ENCODE measurements at places on chromosomes 4 and X. TPM values are rescaled to one million over a fixed set of nuclear protein-coding genes. Genes with fewer than 3 reads are reported as not detected.

- H3K27ac ChIP-seq, result no peak overlapping the region
- no peak for DNase-seq
- no peaks in the 10 kb centered on the region for H3K36me3 ChIP-seq
- no peaks in the 10 kb centered on the region for H3K4me1 ChIP-seq
- no peak overlapping the region for H3K4me3 ChIP-seq
- no peaks in the 10 kb centered on the region for H3K27me3 ChIP-seq
These were observed 149.0 kb downstream of the FAM13A start for GRCh38 chr4:88908003-88908402.

GRCh38 chr4:166042510-166043055 lies 169.5 kb downstream of the TLL1 start:
- DNase-seq, result no peak
- no peaks in the 10 kb centered on the region for H3K27me3 ChIP-seq
- no peaks in the 10 kb centered on the region for H3K4me1 ChIP-seq
- H3K27ac ChIP-seq, result no peak overlapping the region

Gene CLDN34
- total RNA-seq, result 0.55 TPM

Gene USP17L19
- not detected for total RNA-seq

DNA sequence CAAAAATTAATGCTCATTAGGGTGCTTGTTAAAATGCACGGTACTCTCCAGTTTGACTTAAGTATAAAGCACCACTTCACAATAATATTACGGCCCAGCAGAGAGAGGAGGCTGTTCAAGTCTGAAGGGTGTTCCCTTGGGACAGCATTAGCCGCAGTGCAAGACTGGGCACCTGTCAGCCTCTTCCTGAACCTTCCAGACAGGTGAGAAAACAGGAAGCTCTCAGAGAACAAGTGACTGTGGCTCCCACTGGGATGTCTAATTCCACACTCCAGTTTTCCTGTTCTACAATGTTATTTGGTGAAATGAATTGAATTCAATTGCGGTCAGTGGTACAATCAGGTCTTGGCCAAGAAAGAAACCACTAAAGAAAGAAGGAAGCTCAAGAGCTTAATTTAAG lies 414.4 kb downstream of the SMARCA1 start:
- H3K27me3 ChIP-seq, result no peaks in the 10 kb centered on the region
- no peak for DNase-seq
- no peaks in the 10 kb centered on the region for H3K36me3 ChIP-seq
- H3K4me1 ChIP-seq, result no peaks in the 10 kb centered on the region
- H3K4me3 ChIP-seq, result no peak overlapping the region

DNA sequence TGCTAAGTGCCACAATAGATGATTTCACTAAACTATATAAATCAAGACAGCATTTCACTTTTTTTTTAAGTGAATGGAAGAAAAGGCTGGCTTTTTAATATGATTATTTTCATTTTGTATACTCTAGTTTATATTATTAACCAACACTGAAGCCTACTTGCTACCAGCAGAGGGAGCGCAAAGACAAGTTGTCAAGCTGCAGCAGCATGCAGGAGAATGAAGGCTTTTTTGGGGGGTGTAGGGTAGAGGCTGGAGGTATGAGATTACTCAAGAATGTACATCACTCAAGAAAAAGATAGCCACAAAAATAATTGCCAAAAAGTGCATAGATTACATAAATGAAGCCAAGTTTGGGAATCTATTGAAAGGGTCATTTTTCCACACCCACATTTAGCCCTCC lies 519.5 kb downstream of the FGF13 start:
- no peaks in the 10 kb centered on the region for H3K4me1 ChIP-seq
- no peaks in the 10 kb centered on the region for H3K27me3 ChIP-seq
- no peak overlapping the region for H3K27ac ChIP-seq

DNA sequence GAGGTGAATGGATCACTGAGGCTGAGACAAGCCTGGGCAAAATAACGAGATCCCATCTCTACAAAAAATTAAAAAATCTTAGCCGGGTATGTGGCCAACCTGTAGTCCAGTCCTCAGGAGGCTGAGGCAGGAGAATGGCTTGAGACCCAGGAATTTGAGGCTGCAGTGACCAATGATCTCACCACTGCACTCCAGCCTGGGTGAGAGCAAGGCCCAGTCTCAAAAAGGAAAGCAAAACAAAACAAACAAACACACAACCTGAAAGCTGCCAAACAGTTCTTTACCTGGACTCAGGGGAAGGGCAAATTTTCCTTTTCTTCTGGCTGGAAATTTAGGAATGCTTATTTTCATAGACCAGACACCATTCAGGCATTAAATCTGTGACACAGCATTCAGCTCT lies 163.1 kb upstream of the FAT1 start:
- no peak overlapping the region for H3K4me3 ChIP-seq
- no peak for DNase-seq
- no peaks in the 10 kb centered on the region for H3K27me3 ChIP-seq
- no peak overlapping the region for H3K27ac ChIP-seq

DNA sequence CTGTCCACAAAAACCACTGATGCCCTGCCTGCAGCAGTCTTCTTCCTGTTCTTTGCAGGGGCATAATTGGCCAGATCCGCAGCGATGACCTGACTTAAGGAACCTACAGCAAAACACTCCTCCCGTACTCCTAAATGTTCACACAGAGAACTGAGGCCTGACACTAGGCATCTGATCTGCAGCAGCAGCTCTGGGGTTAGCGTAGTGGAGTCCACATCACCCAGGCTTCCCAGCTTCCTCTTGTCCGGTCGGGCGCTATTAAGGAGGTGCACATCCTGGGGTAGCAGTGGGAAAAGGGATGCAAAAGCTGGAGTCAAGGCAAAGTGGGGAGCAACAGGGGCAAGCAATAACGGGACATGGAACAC lies 758 bp downstream of the SCFD2 start:
- peaks cover 22% of the 10 kb centered on the region for H3K4me1 ChIP-seq
- DNase-seq, result no peak
- no peaks in the 10 kb centered on the region for H3K27me3 ChIP-seq

DNA sequence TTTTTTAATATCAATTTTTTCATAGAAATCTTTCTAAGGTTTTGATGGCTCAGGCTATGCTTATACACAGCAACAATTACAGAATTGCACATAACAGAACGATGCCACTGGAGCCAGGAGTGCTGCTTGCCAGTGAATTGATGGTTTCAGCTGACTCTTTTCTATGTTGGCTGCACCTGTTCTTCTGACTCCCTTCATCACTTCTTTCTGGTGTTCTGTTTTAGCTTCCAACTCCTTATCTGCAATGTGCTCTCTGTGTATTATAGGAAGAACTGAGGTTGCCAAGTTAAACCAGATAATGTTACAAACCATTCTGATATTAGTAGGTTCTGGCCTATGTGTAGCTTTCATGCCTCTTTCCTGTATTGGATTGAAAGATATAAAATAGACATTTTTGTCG lies 11.6 kb upstream of the VEGFD start:
- H3K27ac ChIP-seq, result no peak overlapping the region
- no peak for DNase-seq
- no peaks in the 10 kb centered on the region for H3K36me3 ChIP-seq
- H3K4me3 ChIP-seq, result no peak overlapping the region
- H3K4me1 ChIP-seq, result no peaks in the 10 kb centered on the region

Gene TLR2
- total RNA-seq, result 94.0 TPM

- no peaks in the 10 kb centered on the region for H3K36me3 ChIP-seq
- H3K4me3 ChIP-seq, result no peak overlapping the region
- no peaks in the 10 kb centered on the region for H3K4me1 ChIP-seq
- DNase-seq, result no peak
These were observed 256.5 kb upstream of the FAT1 start for GRCh38 chr4:186979961-186980745.

DNA sequence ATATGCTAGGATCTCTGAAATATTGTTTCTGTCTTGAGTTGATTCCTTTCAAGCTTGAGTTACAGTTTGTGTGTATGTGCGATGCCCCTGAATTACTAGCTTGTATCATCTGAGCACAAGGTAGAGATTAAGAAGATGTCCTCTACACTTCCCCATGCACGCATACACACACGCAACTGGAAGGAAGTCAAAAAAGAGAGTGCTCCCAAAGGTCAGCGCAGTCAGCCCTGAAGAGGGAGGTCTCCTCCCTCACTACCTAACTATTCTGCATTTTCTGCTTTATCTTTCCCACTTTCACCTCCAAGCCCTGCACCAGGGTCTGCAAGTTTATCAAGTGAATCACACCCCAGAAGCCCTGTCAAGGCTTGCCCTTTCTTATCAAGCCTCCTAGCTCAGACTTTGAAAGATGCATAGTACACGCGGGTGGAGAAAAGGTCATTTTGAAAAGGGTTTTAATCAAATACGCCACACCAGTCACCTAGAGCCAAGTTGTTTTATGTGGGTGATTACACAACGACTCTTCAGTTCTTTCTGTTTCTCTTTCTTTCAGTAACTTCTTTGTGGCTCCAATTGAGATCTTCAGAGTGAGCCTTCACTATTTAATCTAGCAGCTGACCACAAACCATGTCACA lies 127.7 kb downstream of the ASB9 start:
- no peaks in the 10 kb centered on the region for H3K27me3 ChIP-seq
- no peak for DNase-seq
- H3K4me1 ChIP-seq, result no peaks in the 10 kb centered on the region
- no peak overlapping the region for H3K4me3 ChIP-seq
- H3K27ac ChIP-seq, result no peak overlapping the region

DNA sequence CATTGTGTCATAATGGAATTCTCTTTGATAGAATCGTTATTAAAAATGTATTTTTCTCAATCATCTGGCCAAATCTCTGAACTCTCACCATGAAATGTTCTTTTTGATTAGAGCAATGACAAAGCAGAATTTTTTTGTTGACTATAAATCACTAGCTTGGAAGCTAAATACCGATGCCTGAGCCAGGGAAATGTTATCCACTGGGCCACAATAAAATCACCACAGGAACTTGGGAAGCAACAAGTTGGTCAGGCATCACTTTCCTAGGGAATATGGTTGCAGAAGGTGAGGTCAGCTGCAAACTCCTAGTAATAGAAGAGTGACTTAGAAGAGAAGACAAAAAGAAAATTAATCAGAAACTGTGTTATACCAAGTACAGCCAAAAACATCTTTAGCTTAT lies 60.6 kb upstream of the CFAP47 start:
- H3K27ac ChIP-seq, result no peak overlapping the region
- no peaks in the 10 kb centered on the region for H3K4me1 ChIP-seq
- no peaks in the 10 kb centered on the region for H3K27me3 ChIP-seq
- no peak overlapping the region for H3K4me3 ChIP-seq

Gene HTN3
- total RNA-seq, result not detected

Measured in upper lobe of right lung (tissue), 1 donor.